Activated naive CD4-positive, alpha-beta T cell treated with anti-CD3 and anti-CD28 coated beads for 36 hours (primary cell): ENCODE measurements at places on chromosomes 1 and 21.

- H3K4me1 ChIP-seq: peaks cover 20% of the 10 kb centered on the region
- H3K27me3 ChIP-seq: no peaks in the 10 kb centered on the region
- no peak overlapping the region for H3K4me3 ChIP-seq
- no peaks in the 10 kb centered on the region for H3K36me3 ChIP-seq
Observed at GRCh38 chr1:241842565-241842964, 5.4 kb upstream of the EXO1 start.

DNA sequence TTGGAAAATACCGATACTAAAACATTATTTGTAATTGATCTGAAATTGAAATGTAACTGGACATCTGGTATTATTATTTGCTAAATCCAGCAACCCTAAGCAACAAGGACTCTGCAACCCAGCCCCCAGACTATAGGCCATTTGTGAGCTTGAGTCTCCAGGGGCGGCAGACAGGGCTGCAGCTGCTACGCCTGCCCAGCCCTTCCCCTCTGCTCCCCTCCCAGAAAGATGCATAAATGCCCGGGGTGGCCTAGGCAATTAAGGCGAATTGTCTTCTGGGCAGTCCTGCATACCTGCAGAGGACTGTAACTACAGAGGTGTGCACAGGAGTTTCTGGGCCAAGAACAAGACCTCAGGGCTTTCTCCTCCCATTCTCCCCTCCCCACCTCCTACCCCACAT, 41.2 kb upstream of the LBR start:
- no peaks in the 10 kb centered on the region for H3K36me3 ChIP-seq
- DNase-seq: no peak
- no peaks in the 10 kb centered on the region for H3K27me3 ChIP-seq
- H3K27ac ChIP-seq: no peak overlapping the region
- peaks cover 25% of the 10 kb centered on the region for H3K4me1 ChIP-seq

DNA sequence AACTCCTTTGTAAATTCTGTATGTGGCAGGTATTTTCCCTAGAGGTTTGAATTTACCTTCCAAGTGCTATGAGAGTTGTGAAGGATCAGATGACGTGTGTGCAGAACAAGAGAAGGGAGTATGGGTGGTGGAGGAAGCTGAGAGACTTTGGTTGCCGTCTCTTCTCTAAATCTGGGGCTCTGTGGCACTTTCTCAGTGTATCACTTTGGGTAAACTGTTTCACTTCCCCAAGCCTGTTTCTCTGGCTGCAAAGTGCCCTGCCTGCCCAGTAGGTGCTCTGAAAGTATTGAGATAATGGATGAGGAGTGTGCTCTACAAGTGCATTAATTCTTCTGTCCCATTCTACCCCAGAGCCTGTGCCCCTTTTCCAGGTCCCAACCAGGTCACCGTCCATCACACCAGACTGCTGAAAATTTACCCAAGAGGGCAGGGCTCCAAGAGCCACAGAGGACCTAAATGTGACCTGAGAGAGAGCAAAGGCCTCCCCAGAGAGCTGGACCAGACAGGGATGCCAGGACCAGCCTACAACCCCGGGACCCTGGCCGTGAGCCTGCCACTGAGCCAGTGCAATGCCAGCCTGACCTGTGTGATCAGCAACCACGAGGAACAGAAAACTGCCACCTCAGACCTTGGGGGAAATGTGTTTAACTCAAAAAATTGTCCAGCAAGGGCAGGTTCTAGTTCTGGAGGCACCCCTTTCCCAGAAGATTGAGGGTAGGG, 131.6 kb upstream of the ETV3 start:
- no peaks in the 10 kb centered on the region for H3K36me3 ChIP-seq
- no peak overlapping the region for H3K27ac ChIP-seq
- no peak overlapping the region for H3K4me3 ChIP-seq
- DNase-seq: no peak
- H3K4me1 ChIP-seq: no peaks in the 10 kb centered on the region
- peaks cover 3% of the 10 kb centered on the region for H3K27me3 ChIP-seq

- no peak overlapping the region for H3K4me3 ChIP-seq
- no peak for DNase-seq
- no peaks in the 10 kb centered on the region for H3K36me3 ChIP-seq
- H3K27me3 ChIP-seq: no peaks in the 10 kb centered on the region
Observed at GRCh38 chr1:103250441-103250861, 142.1 kb upstream of the COL11A1 start.

DNA sequence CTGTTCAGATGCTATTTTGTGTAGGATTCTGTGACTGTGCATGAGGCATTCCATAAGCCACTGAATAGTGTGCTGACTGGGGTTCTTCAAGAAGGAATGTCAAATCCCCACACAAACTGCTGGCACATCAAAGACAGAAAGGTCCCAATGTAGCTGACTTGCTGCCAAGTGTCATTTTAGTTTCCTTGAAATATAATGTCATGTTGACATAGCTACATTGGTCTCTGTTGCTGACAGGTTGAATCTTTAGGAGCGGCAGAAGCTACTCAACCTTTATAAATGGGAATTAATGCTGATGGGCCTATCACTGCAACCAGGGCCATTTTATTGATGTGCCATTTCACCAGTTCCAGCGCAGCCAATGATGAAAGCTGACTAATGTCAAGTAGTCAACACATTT, 1110.7 kb upstream of the B3GALT2 start:
- H3K4me3 ChIP-seq: no peak overlapping the region
- no peak for DNase-seq
- H3K27me3 ChIP-seq: no peaks in the 10 kb centered on the region
- H3K4me1 ChIP-seq: peaks cover 41% of the 10 kb centered on the region
- peaks cover 4% of the 10 kb centered on the region for H3K36me3 ChIP-seq
